ENCODE measurements at places on chromosomes 16 and 17.
A peak's percentile ranks its signal among the peaks of the same experiment; 100 is the strongest.

- peak; percentile 41 for DNase-seq
These were observed 346.2 kb downstream of the FOXL1 start for GRCh38 chr16:86924537-86924936.

GRCh38 chr17:53466733-53467132 lies 356.0 kb upstream of the KIF2B start:
- DNase-seq = no peak

DNA sequence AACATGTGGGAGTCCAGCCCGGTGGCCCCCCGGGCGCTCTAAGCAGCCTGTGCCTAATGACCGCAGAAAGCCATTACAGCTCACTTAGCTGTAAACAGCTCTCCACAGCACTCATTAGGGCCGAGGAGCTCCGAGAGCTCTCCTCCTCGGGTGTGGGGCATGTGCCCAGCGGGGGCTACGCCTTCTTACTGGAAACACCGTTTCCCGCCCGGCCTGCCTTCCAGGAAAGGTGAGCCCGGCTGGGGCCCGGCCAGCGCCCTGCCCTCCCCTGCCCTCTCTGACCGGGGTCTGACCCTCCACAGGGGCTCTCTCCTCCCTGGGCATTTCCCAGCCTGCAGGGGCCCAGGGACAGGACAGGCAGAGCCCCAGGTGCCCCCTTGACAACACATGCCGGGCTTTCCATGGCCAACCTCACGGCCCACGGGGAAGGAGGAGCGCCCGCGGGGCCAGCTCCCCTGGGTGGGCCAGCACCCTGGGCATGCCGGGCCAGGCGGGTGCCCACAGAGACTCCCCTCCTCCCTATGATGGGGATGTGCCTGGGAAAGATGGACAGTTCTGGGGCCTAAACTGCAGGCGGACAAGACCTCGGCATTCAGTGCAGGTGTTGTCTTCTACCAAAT lies 72.6 kb downstream of the SDK2 start:
- DNase-seq = no peak

DNA sequence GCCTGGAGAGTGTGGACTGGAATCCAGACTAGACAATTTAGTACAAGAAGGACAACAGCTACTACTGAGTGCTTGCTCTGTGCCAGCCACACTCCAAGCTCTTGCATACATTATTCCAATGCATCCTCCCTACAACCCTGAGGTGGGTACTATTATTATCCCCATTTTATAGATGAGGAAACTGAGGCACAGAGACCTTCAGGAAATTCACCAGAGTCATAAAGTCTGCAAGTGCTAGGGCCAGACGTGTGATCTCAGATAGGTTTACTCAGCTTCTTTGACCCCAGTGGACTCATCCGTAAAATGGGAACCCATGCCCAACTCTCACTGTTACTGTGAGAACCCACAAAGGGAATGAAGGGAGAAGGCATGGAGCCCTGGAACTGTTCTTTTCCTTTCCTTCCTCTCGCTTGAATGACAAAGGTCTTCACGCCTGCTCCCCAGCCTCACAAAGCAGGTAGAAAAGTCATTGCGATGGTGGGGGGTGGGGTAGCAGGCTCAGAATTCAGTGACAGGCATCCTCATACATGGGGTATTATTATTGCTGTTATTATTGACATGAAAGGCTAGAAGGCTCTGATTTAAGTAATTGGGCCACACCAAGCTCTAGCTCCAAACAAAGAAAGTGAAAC lies 160.0 kb downstream of the ZNF423 start:
- DNase-seq = no peak

GRCh38 chr16:81469710-81470535 lies 25.3 kb downstream of the CMIP start:
- DNase-seq = no peak

DNA sequence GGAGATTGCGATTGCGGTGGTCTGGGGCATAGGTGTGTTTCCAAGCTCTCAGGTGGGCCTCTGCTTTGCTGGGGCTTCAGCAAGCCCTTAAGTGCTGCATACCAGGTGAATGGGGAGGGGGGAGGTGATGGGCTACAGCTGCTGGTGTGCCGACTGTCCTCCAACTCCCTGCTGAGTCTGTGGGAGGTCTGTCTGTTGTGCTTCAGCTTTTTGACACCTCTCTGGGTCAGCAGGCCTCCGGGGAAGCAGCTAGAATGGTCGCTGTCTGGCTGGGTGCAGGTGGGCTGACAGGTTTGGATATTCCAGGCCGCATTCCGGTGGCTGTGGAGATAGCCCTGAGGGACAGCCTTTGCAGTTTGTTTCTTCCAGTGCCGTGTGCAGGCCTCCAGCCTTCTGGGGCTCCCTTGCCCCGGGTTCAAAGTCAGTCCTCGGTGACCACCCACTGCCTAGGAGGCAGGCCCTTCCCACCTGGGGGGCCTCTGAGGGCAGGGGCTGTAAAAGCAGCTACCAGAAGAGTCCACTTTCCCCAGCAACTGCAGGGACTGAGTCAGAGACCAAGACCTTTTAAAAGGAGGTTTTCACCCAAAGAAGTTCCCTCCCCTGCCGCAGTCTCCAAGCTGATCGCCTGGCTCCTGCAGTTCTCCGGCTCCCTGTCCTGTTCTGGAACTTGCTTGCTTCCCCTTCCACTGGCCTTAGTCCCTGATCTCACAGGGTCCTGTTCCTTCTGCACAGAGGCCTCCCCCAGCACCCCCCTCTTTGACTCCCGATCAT lies 2.0 kb upstream of the TTYH2 start:
- no peak for DNase-seq

- DNase-seq = no peak
These were observed 14.2 kb upstream of the MPHOSPH6 start for GRCh38 chr16:82184213-82184612.

DNA sequence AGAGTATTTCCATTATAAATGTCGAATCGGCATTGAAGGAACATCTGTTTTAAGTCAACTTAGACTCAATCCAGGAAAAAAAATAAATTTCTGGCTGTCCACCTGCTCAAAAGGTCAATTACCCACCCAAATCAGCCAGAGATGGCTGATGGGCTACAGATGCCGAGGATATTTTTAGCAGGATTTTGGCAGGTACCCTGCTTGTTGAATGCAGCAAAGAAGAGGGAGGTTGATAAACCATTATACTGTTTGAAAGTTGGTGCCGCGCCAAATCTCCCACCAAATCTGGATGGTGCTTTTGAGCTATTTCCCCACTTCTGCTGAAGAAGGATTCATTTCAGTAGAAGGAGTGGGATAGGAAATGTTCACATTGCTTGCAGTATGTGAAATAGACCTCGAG lies 537.7 kb downstream of the MAF start:
- DNase-seq = no peak

- no peak for DNase-seq
These were observed 823 bp upstream of the NOTUM start for GRCh38 chr17:81961521-81962498.

DNA sequence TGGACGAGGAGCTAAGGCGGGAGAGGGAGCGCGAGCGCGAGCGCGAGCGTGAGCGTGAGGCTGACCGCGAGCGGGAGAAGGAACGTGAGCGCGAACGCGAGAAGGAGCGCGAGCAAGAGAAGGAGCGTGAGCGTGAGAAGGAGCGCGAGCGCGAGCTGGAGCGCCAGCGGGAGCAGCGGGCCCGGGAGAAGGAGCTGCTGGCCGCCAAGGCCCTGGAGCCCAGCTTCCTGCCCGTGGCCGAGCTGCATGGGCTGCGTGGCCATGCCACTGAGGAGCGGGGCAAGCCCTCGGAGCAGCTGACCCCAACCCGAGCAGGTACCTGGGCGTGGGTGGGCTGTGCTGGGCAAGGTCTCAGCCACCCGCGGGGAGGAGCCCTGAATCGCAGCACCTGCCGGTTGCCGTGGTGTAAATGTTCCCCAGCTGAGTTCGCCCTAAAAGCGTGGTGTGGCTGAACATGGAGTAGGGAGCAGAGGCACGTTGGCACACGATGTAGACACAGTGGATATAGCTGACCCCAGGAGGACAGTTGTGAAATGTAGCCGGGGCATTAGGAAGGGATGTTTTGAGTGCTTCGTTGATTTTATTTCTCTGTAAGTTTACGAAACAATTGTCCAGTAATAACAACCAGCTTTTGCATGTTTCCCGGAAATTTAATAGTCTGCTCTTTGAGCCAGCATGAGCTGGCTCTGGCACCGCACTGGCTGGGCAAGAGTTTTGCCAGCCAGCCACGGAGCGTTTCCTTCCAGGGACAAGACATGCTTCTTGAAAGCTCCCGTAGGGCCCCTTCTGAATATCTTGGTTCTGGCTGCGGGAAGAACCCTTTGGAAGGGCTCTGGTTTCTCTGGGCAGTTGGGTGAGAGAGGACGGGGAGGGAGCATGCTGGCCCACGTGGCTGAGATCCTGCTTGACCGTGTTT lies 32.1 kb downstream of the GINS2 start:
- DNase-seq = no peak

GRCh38 chr17:3529817-3530741 lies 27.5 kb downstream of the TRPV3 start:
- DNase-seq = no peak
